Forelimb muscle (tissue), 1 donor: ENCODE measurements at places on chromosomes 7 and 10. TPM values are rescaled to one million over a fixed set of nuclear protein-coding genes. Genes with fewer than 3 reads are reported as not detected.

The PRTFDC1 gene
- 13.5 TPM for polyA plus RNA-seq

The PRXL2A gene
- 88.8 TPM for polyA plus RNA-seq

The SAMD9L gene
- 6.4 TPM for polyA plus RNA-seq

DNA sequence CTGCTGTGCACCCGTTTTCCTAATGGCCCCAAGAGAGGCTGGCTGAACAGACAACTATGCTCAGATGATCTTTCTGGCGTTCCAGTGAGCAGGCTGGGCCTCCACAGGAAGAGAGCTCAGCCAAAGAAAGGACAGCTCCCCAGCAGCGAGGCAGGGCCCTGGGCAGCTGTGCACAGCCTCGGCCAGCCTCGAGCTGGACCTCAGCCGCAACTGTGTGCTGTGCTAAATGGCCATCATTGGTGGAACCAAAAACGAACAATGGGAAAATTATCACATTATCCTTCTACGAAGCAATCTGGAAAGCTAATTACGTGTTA is 97.5 kb downstream of the CTBP2 start:
- DNase-seq, result no peak

GRCh38 chr7:76512941-76513816 is 2.8 kb downstream of the UPK3B start:
- no peak for DNase-seq

GRCh38 chr10:30051220-30051619 is 8.2 kb downstream of the JCAD start:
- DNase-seq, result no peak

DNA sequence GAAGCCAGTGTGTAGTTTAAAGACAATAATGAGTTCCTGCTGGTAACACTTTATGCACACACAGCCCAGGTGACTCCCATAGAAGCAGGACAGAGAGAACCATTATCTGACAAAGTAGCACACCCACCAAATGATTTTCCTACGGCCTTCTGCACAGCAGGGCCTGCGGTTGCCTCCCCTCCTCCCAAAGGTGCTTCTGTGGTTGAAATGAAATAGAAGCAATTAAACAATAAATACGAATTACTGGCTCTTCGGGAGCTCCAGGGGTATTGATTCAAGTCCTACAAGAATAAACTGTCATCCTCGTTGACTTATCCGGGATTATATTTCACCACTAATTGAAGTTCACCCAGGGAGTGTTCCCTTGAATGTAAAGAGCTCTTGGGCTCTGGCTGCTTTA is 172.1 kb downstream of the ACTR3B start:
- DNase-seq, result no peak
